ENCODE measurements at places on chromosomes 4 and X.

DNA sequence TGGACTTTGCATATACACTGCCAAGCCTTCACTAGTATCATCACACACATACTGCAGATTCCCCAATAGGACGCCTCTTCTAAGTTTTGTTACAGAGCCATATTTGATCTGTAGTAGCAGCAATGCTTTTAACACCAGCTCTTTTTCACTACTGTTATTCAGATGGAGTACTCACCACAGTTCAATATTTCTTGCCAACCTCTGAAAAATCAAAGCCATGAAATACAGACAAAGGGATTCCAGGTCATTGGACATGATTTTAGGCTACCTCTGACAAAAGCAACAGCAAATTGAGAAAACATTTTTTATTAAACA, 390.7 kb upstream of the ADGRL3 start:
- no peak for DNase-seq

GRCh38 chr4:175459571-175459970, 352.5 kb downstream of the GPM6A start:
- DNase-seq = no peak

- no peak for DNase-seq
Observed at GRCh38 chr4:8388528-8388870, 52.0 kb downstream of the ACOX3 start.

DNA sequence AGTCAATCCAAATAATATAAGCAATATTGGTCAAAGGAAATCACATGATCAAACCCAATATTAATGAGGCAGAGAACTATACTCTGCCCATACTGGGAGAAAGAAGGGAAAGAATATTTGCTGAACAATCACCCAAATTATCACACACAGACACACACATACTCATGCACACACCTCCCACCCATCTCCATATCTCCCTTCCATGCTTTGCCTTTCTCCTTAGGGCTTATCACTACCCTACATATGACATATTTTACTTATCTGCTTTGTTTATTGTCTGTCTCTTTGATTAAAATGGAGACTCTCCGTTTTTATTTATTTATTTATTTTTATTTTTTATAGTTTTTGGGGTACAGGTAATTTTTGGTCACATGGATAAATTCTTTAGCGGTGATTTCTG, 112.9 kb upstream of the NHS start:
- DNase-seq = no peak

GRCh38 chr4:74057588-74057987, 19.1 kb upstream of the CXCL3 start:
- DNase-seq = no peak

All from activated CD8-positive, alpha-beta memory T cell treated with anti-CD3 and anti-CD28 coated beads, Interleukin-2, amount 50 U/mL, for 4 hours (primary cell).